Tibial nerve (tissue), 4 donors: ENCODE measurements at places on chromosomes 13 and 19. TPM values are rescaled to one million over a fixed set of nuclear protein-coding genes. Genes with fewer than 3 reads are reported as not detected.

DNA sequence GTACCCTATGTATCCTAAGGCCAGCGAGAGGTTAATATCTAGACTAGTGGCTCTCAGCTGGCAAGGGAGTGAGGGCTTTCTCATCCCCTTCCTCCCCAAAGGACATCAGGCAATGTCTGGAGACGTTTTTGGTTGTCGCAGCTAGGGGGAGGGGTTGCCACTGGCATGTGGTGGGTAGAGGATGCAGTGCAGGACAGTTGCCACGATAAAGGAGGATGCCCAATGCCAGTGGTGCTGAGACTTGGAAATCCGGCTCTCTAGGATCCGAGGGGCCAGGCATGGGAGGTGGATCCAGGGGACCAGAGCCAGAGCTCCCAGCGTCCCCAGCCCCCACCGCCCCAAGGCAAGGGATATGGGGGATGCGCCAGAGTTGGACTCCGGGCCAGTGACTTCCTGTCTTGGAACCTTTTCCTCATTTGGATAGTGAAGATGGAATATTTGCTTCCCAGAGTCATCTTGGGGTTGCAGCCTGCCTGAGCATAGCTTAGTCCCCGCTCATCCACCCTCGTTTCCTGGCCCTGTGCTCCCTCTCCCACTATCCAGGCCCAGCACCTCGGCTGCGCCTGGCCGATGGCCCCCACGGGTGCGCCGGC lies 4.9 kb downstream of the SSC5D start:
- DNase-seq, result no peak

- no peak for DNase-seq
Measured at GRCh38 chr19:40745402-40745780, 4.9 kb downstream of the ACTMAP start.

DNA sequence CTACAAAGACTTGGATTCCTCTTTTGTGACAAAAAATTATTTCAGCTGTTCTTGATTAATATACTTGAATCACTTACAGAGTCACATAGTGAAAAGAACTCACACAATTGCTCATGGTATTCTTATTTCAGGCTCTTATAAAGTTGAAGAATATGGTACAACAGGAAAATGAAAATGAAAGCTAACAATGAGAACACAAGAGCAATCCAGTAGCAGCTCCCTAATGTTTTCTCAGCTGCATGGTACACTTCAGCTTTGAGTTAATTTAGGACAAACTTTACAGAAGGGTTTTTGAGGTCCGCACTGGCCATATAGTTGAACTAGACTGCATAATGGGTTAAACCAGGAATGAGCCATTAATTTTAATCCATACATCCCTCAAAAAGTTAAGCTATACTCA lies 1261.8 kb downstream of the SLITRK5 start:
- DNase-seq, result no peak

DNA sequence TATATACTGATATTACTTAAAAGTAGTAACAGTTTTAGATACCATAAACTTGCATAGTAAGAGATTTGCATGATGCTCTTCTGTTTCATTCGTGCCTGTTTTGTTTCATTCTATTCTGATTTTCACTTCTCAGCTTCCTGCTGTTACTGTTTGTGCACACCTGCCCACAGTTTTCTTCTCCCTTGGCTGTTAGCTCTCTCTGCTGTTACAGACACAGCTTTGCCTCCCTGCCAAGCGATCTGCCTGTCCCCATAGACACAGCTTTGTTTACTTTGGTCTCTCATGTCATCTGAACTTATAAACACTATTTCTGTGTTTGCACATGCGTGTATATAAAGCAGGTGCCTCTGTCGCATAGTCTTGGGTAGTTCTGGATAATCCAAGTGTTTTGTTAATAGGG lies 21.4 kb upstream of the UPF3A start:
- DNase-seq, result no peak

DNA sequence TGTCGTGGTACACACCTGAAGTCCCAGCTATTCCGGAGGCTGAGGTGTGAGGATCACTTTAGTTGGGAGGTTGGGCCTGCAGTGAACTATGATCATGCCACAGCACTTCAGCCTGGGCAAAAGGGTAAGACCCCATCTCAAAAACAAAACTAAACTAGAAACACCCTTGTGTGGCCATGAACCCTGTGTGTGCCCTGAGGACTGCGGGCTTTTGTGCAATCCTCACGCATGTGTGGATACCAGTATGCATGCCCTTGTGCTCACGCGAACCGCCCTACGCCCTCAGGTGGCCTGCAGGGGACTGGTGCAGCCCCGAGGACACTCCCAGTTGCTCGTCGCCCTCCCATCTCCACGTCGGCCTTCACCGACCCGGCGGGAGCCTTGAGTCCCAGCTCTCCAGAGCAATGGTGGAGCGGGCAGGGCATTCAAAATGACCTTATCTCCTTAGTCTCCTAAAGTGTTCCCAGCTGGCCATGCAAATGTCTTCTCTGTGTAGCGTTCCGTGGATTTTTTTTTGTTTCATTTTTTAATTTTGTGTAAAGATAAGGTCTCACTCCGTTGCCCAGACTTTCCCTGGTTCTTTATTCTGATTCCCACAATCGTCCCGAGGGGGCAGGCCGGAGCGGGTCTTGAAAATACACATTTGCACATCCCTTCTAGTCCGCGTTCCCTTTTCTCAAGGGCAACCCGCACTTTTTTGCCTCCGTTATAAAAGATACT lies 868 bp upstream of the EGLN2 start:
- no peak for DNase-seq

- DNase-seq, result no peak
Measured at GRCh38 chr13:65841156-65841555, 1389.0 kb downstream of the PCDH9 start.

DNA sequence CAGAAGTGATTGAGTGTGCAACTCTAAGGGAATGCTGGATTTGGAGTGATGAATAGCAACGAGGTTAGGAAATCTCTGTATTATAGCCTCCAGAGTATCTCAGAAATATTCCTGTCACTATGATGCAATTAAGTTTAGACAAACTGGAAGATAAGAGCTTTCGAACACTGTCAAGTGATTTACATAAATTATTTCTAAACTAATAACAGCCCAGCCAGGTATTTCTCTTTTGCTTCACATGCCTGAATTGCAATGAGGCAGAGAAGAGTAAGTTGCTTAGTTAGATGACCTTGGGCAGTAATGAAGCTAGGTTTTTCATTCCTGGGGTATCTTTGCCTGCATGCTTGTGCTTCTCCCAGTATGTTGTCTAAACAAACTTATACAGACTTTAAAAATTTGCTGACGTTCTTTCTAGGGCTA lies 134.5 kb downstream of the LMO7 start:
- DNase-seq, result no peak

GRCh38 chr19:37790244-37790925 lies 11.0 kb upstream of the ZNF573 start:
- no peak for DNase-seq

GRCh38 chr19:17240062-17240752 lies 5.5 kb downstream of the NR2F6 start:
- DNase-seq, result no peak

GRCh38 chr13:24168392-24168750 lies 7.9 kb downstream of the SPATA13 start:
- DNase-seq, result no peak

- DNase-seq, result peak; percentile 39
Measured at GRCh38 chr19:14073261-14073924, 807 bp downstream of the MISP3 start.

DNA sequence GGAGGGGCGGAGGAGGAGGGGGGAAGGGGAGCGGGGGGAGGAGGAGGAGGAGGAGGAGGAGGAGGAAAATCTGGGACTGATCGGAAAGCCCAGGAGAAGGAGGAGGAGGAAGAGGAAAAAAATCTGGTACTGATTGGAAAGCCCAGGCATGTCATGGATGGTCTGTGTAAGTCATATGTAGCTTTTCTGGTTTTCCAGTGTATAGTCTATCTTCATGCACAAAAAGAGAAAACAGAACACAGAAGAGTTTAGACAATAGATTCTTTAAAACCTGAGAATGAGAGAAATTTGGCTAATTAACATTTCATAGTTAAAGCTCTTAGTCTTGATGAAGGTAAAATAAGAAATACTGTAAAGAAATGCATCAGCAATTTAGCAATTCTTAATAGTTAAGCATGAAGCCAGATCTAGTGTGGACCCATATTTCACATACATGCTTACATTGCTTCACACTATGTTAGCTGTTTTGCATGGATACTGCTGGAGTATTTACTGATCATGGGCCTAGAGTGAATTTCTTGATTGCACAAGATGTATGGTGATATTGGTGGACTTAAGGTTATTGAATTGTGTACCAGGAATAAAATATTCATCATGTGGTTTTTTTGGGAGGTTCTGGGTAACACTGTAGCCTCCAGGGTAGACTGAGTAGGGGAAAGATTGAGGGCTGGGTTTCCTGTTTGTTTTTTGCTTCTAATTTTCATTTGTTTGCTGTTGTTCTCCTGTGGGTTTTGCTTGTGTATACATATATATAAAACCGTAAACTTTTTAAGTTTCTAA lies 41.4 kb downstream of the SUCLA2 start:
- no peak for DNase-seq

Gene KLF1
- total RNA-seq, result not detected

Gene APLP1
- 9.8 TPM for total RNA-seq

Gene FREM2
- total RNA-seq, result 18.0 TPM

Gene CEACAM7
- not detected for total RNA-seq

Gene GAPDHS
- total RNA-seq, result not detected

Gene ZNF226
- 18.4 TPM for total RNA-seq

Gene CGB5
- not detected for total RNA-seq
